Stimulated activated CD8-positive, alpha-beta memory T cell treated with anti-CD3 and anti-CD28 coated beads, Interleukin-12 subunit alpha, Interleukin-12 subunit beta, amount 100 ng/mL, for 4 hours (primary cell): ENCODE measurements at places on chromosomes 3 and 15.

DNA sequence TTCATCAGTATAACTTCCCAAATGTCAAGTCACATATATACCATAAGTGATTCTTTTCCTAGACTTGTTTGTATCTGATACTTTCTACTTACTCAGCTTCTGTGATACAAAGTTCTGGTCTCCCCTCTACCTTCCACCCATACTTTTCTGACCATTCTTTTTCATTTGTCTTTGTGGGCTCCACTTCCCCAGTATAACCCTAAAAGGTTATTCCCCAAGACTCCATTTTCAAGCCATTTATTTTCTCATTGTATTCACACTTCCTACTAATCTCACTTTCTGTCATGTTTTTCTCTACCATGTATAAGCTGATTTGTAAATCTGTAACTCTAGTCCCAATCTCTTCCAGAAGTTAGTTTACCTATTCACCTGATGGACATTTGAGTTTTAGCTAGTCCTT lies 34.0 kb downstream of the IQCB1 start:
- no peak for DNase-seq

- DNase-seq, result no peak
Observed at GRCh38 chr3:183394150-183394549, 34.3 kb downstream of the MCF2L2 start.

GRCh38 chr3:104846270-104846669 lies 520.4 kb upstream of the ALCAM start:
- DNase-seq, result no peak

GRCh38 chr3:108153451-108153981 lies 62.7 kb upstream of the CD47 start:
- no peak for DNase-seq
